Mucosa of descending colon (tissue), 3 donors: ENCODE measurements at places on chromosomes 12 and 14.

GRCh38 chr12:22054155-22054554 is 8.1 kb downstream of the CMAS start:
- DNase-seq, result no peak

GRCh38 chr12:54497883-54498282 is 331 bp downstream of the NCKAP1L start:
- no peak for DNase-seq

DNA sequence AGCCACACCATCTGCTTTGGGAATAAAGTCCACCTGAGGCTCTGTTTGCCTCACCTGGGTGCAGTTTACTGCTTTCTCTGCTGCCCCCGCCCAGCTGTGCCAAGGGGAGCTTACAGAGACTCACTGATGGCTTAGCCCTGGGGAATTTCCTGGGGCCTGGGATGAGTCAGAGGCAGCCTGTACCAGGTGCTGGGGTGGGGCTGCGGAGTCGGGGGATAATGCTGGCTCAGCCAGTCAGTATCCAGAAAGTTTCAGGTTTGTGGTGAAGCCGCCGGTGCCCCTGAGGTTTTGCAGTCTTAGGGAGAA is 22.3 kb downstream of the PLEKHG3 start:
- peak; percentile 90 for DNase-seq

GRCh38 chr12:115661112-115661511 is 616.4 kb downstream of the MED13L start:
- DNase-seq, result no peak

DNA sequence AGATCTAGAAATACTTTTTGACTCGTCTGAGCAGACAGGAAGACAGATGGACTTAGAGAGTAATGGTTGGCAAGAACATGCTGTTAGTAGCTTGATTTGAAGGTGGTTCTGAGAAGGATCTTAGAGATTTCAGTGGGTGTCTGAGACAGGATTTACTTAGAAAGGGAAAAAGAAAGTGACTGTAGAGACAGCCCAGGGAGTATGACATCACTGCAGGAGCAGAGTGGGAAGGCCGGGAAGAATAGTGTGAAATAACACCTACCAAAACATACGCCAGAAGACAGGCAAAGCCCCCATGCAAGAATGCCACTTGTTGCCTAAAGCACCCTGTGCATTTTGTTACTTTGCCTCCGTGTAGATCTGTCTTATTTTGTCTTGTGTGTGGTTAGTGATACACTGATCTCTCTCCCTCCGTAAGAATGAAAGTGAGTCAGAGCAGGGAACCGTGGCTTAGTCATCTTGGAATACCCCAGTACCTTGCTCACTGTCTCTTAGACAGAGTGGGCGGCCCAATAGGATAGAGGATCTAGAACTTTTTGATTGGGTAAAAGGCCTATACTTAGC is 161.3 kb upstream of the IFNG-AS1 start:
- no peak for DNase-seq

DNA sequence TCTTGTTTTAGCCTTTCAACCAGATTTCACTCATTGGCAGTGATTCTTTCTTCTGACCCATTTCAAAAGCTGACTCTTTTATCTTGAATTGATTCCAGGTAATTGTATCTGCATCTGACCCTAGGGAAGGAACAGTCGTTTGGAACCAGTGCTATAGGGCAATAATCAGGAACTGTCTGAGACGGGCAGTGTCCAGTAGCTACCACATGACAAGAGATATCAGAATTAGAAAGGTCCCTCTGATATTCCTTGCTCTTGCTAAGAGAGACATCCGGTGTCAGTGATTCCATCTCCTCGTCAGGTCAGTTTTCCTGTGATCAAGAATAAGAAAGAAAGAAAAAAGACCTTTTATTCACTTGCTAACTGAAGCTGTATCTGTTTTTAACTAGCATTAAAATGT is 47.8 kb upstream of the PDE3A start:
- DNase-seq, result no peak

GRCh38 chr12:39448038-39448437 is 5.1 kb upstream of the KIF21A start:
- DNase-seq, result no peak
